Liver (tissue), 10 donors: ENCODE measurements at places on chromosomes 7 and 10.

DNA sequence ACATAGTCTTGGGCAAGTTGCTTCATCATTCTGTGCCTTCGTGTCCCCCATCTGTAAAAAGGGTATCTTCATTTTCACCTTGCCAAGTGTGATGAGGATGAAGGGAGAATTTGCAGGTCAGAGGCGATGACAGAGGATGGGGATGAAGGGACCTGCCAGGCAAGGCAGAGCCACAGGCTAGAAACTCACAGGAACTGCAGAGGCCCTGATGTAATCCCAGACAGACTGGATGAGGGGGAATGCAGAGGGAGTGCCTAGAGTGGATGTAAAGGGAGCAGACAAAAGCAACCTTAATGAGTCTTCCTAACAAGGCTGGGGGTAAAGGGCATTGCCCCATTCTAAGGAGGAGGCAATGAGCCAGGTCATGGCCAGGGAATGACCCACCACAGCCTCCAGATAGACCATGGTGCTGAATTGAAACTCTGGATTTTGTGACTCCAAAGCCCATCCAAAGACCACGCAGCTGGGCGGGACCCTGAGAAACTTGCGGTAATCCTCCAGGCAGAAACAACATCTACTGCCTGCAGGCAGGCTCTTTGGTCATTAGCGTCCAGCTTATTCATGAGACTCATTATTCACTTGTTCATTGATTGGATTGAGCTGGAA is 1.9 kb downstream of the ANTXRL start:
- DNase-seq, result no peak

GRCh38 chr7:12686234-12686890 is 1.1 kb upstream of the ARL4A start:
- DNase-seq, result peak; percentile 98

- no peak for DNase-seq
These were observed 153.4 kb downstream of the MLLT10 start for GRCh38 chr10:21687266-21688008.

DNA sequence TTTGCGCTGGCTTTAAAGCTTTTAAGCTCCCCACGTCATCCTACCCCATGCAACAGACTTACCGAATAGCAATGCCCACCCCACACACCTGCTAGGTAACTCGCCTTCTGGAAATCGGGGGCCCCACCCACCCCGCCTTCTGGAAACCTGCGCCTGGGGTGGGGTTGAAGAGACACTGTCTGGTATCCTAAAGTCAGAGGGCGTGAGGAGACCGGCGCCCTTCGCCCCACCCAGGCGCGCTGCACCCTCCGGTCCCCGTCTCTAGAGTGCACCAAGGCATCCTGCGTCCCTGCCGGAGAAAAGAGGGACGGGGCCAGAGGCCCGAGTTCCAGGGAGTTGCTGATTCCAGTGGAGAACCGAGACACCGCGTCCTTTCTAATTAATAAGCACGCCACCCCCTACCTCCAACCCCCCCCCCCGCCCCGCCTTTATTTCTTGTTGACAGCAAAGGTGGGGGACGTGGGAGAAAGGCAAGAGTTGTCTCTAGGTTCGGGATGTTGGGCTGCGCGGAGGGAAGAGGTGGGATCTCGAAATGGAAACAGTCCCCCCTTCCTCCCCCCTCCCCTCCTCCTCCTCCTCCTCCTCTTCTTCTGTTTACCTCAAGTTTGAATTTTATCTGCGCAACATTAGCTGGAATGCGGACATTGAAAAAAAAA is 220.9 kb upstream of the MKLN1 start:
- peak; percentile 44 for DNase-seq

GRCh38 chr10:99693933-99694583 is 34.7 kb downstream of the ENTPD7 start:
- no peak for DNase-seq

GRCh38 chr10:69807696-69808095 is 6.0 kb downstream of the COL13A1 start:
- no peak for DNase-seq

DNA sequence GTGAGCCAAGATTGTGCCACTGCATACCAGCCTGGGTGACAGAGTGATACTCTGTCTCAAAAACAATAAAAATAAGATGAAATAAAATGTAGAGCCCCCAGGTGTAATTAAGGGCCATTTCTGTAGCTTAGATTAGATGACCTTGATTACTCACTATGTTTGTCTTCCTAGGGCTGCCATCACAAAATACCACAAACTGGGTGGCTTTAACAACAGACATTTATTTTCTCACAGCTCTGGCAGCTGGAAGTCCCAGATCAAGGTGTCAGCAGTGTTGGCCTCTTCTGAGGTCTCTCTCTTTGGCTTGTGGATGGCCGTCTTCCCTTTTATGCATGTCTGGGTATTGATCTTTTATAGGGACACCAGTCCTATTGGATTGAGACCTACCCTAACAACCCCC is 6.1 kb downstream of the PTER start:
- no peak for DNase-seq

- no peak for DNase-seq
These were observed 43.4 kb upstream of the OPTN start for GRCh38 chr10:13056456-13057077.

DNA sequence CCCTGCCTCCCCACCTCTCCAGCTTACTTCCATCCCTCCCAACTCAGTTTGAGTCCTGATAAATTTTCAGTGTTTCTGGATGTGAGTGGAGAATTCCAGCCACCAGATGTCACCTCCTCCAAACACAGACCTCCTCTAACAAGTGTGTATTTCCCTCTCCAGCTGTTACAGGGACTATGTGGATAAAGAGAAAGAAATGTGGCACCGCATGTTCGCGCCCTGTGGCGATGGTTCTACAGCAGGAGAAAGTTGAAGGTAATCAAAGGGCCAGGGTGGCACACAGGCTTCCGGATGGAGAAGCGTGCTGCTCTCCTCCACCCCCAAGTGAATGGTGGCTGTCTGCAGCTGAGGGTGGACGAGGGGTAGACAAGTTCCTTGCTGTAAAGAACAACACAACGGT is 14.7 kb downstream of the FKBP6 start:
- no peak for DNase-seq

GRCh38 chr7:134827889-134828288 is 48.5 kb downstream of the CALD1 start:
- DNase-seq, result no peak

DNA sequence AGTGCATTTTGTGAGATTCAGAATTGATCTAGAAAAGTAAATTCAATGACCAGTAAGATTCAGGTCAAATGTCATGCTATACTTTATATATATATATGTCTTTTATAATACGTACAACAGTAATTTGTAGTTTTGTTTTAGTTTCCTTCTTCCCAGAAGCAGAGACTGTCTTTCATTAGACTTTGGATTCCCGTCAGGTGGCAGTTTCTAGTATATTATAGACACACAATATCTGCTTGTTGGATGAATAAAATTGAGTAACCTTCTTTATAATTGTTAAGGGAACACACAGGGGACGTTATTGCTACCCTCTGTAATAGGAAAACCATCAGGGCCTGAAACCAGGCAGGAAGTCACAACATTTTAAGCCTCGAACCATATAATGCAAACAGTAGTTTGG is 5.3 kb upstream of the LAMB1 start:
- DNase-seq, result no peak

GRCh38 chr7:66629222-66630062 is 761 bp downstream of the KCTD7 start:
- no peak for DNase-seq

- DNase-seq, result no peak
These were observed 35.3 kb downstream of the DENND2A start for GRCh38 chr7:140605337-140605736.

DNA sequence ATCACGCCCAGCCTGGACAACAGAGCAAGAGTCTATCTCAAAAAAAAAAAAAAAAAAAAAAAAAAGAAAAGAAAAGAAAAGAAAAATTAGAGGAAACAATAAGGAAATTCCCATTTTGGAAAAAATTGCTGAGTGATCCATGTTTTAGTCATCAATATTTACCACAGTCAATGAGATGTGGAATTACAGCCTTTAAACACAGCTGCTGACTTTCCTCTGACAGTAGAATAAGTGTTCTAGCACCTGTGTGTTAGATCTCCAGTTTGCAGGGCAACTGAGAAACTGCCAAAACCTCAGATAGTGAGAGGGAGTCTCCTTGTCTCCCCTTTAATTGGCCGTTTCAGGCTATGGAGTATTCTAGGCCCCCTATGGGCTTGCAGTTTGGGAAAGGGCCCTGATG is 520.1 kb downstream of the KCNMA1 start:
- no peak for DNase-seq

GRCh38 chr10:15168291-15168785 is at the start of gene NMT2:
Gene NMT2 (minus strand): TSS chr10:15168693. CDS start chr10:15168612, 81 bp downstream.
- no peak for DNase-seq

- no peak for DNase-seq
These were observed 207.1 kb upstream of the NFE2L3 start for GRCh38 chr7:25944777-25945515.

DNA sequence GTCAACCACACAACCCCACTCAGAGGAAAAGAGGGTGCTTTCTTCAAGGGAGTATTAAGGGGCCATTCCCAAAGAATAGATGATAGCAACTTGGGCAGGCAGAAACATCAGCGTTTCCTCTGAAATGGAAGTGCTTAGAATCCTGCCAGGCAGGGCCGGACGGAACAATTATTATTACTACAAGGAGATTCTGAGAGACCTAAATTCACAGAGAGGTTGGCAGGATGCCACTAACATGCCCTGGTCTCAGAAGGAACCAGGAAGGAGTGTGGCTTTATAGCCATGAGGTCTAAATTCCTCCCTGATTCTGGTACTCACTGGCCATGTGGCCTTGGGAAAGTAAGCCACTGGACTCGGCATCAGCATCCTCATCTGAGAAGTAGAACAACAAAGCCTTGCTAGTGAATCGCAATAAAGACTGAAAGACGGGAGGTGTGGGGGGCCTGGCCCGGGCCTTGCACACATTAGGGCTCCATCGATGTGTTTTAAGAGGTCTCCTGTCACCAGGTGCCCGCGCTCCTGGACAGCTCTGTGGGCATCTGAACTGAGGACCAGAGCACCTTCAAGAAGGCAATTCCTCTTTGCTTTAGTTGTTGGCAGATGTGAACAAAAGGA is 131.5 kb downstream of the OAT start:
- DNase-seq, result no peak

GRCh38 chr10:75103881-75104686 is 7.4 kb upstream of the SAMD8 start:
- peak; percentile 16 for DNase-seq

DNA sequence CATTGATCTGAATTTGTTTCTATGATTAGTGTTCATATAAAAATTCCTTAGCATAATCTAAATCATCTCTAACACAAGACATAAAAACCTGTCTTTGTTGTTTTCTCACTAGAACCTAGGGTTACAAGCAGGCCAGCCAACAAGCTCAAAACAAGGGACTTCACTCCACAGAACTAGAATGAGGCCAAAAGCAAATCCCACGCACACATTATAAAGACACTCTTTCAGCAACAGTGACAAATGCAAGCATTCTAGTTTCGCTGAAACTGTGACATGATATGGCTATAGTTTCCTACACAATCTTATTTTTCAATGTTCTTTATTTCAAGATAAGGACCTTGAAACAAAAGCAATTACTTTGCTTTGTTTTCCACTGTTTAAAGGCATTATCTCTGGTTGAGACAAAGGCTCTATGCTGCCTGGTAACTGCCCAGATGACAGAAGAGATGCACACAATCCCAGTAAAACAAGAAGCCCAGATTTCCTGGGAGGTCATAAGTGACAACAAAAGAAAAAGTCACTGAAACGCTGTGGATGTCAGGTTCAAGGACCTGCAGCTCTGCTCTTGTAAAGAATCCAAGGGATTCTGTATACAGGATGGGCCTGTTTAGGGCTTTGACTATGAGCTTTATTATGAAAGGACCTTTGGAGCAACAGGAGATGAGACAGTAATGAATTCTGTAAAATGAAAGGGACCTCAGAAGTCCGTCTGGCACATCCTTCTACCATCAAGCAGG is 105.3 kb downstream of the SORCS1 start:
- no peak for DNase-seq

DNA sequence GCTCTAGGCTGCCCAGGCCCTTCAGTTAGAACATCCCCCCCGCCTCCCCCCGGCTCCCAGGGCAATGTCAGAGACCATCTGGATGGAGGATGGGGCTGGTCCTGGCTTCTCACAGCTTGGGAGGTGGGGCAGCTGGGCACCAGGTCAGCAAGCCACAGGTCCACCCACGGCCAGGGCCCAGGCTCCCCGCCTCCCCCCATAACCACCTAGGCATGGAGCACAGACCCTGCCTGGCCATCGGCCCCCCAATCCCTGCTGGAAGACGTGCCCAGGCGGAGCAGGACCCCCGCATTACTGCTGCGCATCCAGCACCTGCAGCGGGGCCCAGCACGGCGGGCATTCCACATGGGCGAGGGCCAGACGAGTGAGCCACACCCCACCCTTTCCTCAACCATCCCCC is 169.6 kb downstream of the ELFN1 start:
- no peak for DNase-seq

DNA sequence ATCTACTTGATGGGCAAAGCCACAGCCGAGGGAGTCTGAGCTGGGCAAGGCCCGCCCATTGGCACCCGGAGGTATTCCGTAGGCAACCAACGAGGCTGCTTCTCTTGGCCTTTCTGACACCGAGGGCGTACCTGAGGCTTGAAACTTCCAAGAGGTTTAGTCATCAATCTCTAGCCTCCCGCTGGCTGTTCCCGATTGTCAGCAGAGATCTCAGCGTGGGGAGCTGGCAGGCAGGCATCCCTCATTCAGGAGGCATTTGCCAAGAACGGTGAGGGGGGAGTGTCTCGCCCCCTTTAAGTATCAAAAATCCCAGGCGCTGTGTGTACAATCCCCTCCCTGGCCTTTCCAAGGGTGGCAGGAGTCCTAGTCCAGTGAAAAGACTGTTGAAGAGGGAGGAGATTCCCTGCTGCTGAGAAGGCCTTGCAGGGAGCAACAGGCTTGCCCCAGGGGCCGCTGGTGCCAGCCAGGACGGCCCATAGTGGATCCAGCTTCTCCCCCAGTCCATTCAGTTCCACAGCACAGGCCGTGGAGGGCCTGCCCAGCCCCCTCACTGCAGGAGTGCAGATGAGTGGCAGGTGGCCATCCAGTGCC is 39.7 kb downstream of the OAT start:
- no peak for DNase-seq

DNA sequence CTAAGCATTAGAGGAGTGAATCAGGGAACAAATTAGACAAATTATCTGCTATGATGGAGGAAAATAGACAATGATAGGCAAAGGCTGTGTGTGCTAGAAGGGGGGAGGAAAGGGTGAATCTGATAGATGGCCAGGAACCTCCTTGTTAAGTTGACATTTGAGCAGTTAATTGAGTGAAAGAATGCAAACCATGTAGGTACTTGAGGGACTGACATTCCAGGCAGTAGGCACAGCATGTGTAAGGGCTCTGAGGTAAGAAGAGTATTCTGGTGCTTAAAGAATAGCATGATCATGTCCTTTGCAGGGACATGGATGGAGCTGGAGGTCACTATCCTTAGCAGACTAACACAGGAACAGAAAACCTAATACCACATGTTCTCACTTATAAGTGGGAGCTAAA is 48.6 kb upstream of the TES start:
- DNase-seq, result no peak

- no peak for DNase-seq
These were observed 28.0 kb downstream of the VIM start for GRCh38 chr10:17256051-17256450.

GRCh38 chr10:920450-920849 is 11.1 kb downstream of the LARP4B start:
- no peak for DNase-seq

GRCh38 chr7:86991093-86991769 is 68.2 kb downstream of the ELAPOR2 start:
- no peak for DNase-seq

- DNase-seq, result no peak
These were observed 57.5 kb upstream of the MGAM2 start for GRCh38 chr7:142053988-142054387.

- no peak for DNase-seq
These were observed 258.8 kb downstream of the SNX10 start for GRCh38 chr7:26550492-26550891.
